Stimulated activated CD4-positive, alpha-beta T cell treated with anti-CD3 and anti-CD28 coated beads, TNF-alpha, amount 100 ng/mL, for 1 hour (primary cell): ENCODE measurements at places on chromosomes 12 and 14.

- peak; percentile 3 for DNase-seq
Observed at GRCh38 chr12:45518291-45519235, 210.9 kb upstream of the ARID2 start.

- DNase-seq, result no peak
Observed at GRCh38 chr12:58395470-58395869, 454.1 kb downstream of the ATP23 start.

DNA sequence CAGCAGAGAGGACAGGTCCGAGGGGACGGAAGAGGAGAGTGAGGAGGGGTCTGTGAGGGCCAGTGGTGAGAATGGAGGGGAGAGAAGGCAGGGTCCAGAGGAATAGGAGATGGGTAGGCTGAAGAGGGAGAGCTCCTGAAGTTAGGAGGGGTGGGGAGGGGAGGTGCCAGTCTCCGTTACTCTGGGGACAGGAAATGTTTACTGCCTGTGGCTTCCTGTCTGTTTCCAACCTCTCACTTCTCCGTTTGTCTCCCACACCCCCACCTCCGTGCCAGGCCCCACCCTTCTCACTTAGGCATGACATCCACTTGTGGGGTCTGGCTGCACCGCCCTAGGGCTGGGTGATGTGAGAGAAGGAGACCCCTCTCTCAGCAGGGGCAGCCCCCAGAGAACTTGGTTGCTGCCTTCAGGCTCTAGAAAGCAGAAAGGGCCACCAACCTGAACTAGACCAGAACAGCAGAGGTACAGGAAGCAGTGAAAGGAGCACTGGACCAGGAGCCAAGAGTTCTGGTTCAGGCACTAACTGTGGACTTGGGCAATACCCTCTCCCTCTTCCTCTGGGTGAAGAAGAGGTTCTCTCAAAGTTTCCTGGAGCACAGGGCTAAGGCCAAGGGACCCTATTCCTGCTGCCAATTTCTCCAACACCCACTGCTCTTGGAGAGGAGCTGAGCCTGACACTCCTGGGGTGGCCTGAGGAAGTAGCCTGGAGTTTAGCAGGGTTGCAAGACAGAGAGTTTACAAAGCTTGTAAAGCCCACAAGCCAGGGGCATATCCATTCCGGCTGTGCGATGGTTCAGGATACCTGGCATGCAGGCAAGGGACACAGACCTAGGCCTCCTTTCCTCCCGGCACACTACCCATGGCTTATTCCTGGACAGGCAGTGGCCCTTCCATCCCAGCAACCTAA is 5.5 kb downstream of the ITGA5 start:
- DNase-seq, result peak; percentile 75

DNA sequence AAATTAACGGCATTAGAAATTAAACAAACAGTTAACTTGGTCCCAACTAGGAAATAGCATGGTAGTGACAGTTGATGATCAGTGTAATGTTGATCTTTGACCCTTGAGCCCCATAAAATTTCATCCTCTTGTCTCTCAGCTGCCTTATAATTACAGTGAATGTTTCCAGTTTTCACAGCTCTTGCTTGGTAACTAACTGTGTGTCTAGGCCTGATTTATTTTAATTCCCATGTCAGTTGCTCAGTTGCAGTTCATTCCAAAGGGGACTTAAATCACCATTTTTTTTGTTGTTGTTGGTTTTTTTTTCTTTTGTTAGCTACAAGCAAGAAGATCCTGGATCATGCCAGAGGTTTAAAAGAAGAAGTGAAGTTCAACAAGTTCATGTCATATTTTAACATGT is 1883.7 kb upstream of the FLRT2 start:
- DNase-seq, result no peak

GRCh38 chr12:1820191-1820895 is at the start of gene LRTM2:
LRTM2 (plus strand) TSS chr12:1820565; CDS start chr12:1828149, 7,584 bp downstream.
- DNase-seq, result no peak

DNA sequence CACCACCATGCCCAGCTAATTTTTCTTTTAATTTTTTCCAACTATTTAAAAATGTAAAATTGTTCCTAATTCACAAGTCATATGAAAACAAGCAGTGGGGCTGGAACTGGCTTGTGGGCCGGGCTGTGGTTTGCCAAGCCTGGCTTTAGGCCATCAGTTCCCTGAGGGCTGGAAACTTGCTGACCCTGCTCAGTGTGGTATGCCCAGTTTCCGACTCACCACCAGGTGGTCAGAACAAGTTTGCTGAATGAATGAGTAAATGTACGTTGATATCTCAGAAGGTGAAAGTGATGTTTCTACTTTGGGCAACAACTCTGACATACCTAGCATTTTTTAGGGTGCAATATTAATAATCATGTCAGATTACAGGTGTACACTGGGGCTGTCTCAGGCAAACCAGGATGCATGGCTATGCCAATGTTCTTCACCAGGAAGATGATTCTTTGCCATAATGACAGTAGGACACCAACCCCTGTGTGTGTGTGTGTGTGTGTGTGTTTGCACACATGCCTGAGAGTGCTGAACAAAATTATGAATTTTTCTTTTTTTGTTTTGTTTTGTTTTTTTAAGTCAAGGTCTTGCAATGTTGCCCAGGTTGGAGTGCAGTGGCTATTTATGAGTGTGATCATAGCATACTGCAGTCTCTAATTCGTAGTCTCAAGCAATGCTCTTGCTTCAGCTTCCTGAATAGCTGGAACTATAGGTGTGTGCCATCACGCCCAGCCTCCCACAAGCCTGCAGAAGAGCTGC is 106.1 kb downstream of the PTPN11 start:
- DNase-seq, result no peak

- DNase-seq, result no peak
Observed at GRCh38 chr12:128671528-128672042, 152.2 kb downstream of the SLC15A4 start.

- DNase-seq, result no peak
Observed at GRCh38 chr12:72267974-72268373, 4.2 kb upstream of the TRHDE start.

GRCh38 chr12:116339062-116339461 is 61.6 kb upstream of the MED13L start:
- no peak for DNase-seq

DNA sequence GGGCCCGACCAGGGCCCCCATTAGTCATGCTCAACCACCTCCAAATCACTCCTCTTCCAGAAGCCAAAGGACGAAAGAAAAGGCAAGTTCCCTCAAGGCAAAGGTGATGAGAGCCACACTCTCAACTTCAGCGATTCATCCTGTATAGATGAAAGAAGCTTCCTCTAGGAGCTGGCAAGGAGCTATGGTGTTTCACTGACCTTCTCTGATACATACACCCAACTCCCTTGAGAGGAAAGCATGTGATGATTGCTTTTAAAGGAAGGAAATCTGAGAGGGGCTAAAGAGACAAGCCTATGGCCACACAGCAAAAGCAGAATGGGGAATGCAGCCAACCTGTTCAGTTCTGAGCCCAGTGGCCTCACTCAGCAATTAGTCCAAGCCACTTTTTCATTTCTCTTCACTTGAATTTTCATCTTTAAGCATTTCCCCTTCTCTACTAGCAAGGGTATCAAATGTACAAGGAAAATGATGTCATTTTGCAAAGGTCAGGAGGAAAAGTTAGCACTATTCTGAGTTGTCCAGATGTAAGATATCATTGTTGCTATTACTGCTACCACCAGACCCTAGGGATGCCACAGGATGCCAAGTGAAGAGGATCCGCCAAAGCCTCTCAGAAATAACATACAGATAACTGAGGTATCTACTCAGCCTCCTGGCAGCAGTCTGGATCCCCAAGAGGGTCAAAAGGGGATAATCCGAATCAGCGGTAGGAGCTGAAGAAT is 82.5 kb downstream of the MAP3K9 start:
- no peak for DNase-seq

DNA sequence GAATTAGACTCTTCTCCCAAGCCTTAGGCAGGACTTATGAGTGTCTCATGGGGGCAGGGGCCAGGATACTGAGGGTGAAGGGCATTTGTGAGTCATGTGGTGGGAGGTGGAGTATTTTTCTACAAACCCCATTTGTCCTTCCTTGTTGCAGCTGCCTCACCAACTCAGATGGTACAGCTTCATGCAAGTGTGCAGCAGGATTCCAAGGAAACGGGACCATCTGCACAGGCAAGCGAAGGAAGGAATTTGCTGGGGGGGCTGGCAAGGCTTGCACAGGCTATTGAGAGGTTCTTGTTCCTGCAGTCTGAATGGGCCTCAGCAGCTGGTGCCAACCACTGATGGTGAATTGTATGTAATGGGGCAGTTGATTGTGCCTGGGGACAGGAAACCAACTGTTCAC is 125.1 kb downstream of the STAB2 start:
- DNase-seq, result no peak

DNA sequence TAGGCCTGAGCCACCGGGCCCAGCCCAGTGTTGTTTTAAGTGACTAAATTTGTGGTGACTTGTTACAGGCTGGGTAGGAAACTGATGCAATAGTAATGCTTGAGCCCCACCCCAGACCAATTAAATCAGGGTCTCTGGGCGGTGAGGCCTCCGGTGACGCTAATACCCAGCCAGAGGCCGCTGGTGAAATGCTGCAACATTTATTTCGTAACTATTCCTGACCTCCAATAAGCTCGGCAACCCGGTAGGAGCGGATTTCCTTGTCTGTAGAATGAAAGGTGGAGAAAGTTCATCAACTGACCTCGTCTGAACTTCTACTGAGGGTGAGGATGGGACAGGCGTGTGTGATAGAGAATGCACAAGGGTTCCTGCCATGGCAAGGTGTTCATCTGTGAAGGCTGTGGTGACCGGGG is 42.3 kb downstream of the FZD10 start:
- DNase-seq, result no peak

DNA sequence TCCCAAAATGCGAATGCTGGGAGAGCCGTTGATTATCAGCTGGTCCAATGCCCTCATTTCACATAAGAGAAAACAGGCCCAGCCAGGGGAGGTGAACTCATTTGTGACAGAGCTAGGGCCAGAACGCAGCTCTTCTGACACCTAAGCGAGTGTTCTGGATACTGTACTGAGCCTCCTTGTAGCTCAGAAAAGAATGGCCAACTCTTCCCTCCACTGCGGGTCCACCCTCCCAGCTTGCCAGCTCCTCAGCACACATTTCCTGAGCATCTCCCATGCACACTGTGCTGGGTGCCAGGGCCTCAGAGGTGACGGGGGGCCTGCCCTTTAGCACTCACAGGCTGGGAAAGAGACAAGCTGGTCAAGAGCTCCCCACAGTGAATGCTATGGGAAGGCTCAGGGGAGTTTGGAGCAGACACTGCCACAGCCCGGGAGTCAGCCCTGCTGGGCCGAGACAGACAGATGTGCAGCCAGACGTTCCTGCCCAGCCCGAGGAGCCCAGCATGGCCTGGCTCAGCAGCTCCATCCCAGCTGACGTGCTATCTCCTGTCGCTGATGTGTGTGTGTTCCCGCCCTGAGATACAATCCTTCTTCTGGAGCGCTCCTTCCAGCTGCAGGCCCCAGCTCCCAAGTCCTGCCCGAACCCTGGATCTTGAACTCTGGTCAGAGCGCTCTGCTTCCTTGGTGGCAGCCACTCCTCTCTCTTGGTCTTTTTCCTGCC is 3.5 kb downstream of the CMTM5 start:
- DNase-seq, result no peak

DNA sequence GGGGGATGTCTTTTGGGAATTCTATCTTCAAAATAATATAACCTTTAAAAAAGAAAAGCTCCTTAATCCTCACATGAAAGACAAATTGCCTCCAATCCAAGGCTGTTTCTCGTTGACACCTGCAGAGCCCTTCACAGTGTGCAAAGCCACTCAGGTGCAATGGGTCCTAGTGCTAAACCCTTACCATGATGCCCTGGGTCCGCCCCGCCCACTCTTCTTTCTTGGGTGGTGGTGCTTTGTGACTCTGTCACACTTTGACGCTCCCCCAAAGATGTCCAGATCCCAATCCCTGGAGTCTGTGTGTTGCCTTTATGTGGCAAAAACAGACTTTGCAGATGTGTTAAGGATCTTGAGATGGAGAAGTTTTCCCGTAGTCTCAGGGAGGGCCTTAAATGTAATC is 29.7 kb downstream of the CLMN start:
- DNase-seq, result no peak

- no peak for DNase-seq
Observed at GRCh38 chr14:34875031-34875922, at the start of gene BAZ1A. BAZ1A (minus strand) TSS chr14:34875360; CDS start chr14:34874604, 756 bp downstream.

GRCh38 chr14:50887476-50887875 is 15.6 kb downstream of the ABHD12B start:
- no peak for DNase-seq

GRCh38 chr14:100306101-100306997 is at the start of gene SLC25A29:
SLC25A29 (minus strand) TSS chr14:100306444; CDS start chr14:100306232, 212 bp downstream.
- DNase-seq, result peak; percentile 49

GRCh38 chr14:61736751-61737150 is 25.5 kb upstream of the SNAPC1 start:
- no peak for DNase-seq

GRCh38 chr12:49126852-49127763 is 4.1 kb downstream of the TUBA1B start:
- no peak for DNase-seq

GRCh38 chr12:69149270-69149669 is 90.1 kb upstream of the CPSF6 start:
- DNase-seq, result no peak

DNA sequence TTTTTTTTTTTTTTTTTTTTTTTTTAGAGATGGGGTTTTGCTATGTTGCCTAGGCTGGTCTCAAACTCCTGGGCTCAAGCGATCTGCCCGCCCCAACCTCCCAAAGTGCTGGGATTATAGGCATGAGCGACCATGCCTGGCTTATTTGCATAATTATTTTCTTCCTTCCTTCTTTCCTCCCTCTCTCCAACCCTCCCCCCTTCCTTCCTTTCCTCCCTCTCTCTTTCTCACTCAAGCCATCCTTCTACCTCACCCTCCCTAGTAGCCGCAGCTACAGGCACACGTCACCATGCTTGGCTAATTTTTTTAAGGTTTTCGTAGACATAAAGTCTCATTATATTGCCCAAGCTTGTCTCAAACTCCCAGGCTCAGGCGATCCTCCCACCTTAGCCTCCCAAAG is 83.8 kb downstream of the PEBP1 start:
- no peak for DNase-seq

DNA sequence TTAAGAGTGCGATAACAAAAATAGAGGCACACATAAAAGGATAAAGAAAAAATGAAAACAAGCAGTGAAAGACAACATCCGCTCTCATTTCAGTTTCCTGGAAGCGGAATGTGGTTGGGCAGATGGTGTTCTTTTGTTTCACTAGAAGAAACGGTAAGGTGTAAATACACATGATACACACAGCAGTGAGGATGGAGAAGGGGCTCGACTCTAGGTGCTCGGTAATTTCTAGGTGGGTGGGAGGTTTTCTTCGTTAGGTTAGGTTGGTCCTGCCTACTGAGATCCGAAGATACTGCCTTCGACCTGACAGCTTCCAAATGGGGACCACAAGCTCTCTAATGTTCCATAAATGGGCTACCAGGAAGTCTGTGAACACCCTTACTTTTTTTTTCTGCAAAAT is 1082.5 kb downstream of the BCL11B start:
- DNase-seq, result no peak

GRCh38 chr14:92387578-92387977 is 64.6 kb downstream of the SLC24A4 start:
- no peak for DNase-seq
